ENCODE measurements at places on chromosomes 4 and X.

GRCh38 chrX:16212436-16212835 is 45.2 kb downstream of the MAGEB17 start:
- DNase-seq = no peak

DNA sequence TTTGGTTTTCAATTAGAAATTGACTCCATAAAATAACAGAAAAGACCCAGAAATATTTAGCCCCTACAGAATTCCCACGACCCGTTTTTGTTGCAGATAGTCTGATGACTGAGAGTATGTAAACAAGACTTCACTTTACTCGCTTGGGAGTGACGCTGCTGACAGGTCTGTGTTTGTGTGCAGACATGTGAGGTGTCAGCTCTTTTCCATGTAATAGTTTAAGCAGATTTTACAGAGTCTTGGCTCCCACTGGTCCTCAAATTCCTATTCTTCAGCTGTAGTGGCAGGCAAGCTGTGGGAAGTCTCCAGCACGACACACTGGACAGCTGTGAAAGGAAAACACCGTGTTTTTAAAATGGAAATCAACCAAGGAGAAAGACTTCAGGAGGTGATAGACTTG is 455.7 kb downstream of the GABRG1 start:
- DNase-seq = no peak

- DNase-seq = no peak
Measured at GRCh38 chr4:42607011-42607726, 49.7 kb downstream of the ATP8A1 start.

DNA sequence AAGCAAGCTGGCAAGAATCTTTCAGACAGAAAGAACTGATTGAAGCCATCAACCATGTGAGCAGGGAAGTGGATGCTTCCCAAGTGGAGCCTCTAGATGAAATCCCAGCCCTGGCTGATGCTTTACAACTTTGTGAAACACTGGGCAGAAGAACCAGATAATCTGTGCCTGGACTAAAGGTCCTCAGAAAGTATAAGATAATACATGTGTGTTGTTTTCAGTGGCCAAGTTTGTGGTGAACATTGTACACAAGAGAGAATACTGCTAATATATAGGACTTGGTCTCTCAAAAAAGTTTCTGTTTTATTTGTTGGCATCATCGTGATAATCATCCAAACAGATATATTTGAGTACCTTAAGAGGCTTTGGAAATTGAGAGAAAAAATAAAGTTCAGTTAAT is 1367.8 kb upstream of the IGFBP7 start:
- DNase-seq = no peak

GRCh38 chr4:16706251-16706650 is 192.2 kb downstream of the LDB2 start:
- no peak for DNase-seq

GRCh38 chr4:5863461-5864113 is 29.3 kb downstream of the CRMP1 start:
- DNase-seq = no peak

DNA sequence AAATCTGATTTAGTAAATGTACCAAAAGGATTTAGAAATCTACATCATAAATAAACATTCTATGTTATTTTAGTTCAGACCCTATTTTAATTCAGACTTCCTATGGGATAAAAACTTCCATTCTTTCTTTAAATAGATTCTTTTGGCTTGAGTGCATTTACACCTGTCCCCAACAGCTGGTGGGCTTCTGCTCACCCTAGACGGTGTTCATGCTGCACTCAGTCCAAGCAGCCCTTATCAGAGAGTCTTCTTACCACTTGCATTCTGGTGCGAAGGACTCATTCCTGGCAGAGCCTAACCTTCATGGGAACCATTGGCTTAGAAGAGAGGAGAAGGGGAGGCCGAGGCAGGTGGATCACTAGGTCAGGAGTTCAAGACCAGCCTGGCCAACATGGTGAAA is 57.3 kb downstream of the NPNT start:
- no peak for DNase-seq

GRCh38 chrX:134659761-134660160 is 1.5 kb upstream of the PLAC1 start:
- DNase-seq = no peak

- no peak for DNase-seq
Measured at GRCh38 chr4:186839122-186840037, 115.7 kb upstream of the FAT1 start.

DNA sequence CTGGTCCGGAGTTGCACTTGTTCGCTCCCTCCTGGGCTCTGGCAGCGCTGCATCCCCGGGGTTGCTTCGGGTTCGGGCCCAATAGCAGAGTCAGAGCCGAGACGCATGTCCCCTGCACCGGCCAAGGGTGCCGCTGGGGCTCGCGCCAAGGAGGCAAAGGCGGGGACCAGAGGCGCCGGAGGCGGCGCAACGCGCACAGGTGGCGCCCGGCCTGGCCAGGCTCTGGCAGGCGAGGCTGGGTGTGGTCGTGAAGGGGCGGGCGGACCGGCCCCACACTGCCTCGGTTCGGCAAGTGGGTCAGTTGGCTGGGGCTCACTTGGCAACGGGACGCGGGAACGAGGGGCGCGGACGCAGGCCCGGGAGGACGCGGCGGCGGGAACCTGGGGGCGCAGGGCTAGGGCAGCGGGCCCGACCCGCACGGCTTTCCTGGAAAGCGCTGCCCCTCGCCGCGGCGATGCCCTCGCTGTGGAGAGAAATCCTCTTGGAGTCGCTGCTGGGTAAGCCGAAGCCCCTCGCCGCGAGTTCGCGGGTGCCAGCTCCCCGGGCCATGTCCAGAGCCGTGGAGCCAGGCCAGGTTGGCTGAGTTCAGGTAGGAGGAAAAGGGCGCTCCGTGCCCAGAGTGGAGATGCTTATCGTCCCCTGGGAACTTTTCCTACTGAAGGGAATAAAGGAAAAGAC is at the start of gene CWH43:
Gene CWH43, plus strand, starts transcription at position 300 of the 678 bp plus-strand sequence. Its CDS starts 155 bp downstream, at position 455.
- peak; percentile 54 for DNase-seq

DNA sequence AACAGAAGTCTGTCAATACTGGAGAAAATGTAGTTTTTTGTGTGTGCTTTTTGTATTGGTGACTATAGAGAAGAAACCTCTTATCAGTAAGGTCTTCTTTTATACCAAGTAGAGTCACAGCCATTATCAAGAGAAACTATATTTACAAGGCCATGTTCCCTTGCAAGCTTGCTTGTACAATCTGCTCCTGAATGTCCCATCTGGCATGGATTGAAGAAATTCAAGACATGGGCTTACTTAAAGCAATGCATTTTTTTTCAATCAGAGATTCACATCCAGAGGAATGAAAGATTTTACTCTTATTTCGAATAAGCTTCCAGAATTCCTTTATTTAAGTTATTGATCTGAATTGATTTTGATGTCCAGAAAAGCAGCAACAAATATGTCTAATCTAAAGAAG is 537.3 kb upstream of the RPS6KA3 start:
- no peak for DNase-seq

GRCh38 chrX:48470833-48471118 is 716 bp upstream of the SLC38A5 start:
- no peak for DNase-seq

- no peak for DNase-seq
Measured at GRCh38 chr4:16581117-16581516, 317.3 kb downstream of the LDB2 start.

- DNase-seq = no peak
Measured at GRCh38 chrX:17552044-17552650, 177.1 kb downstream of the NHS start.

DNA sequence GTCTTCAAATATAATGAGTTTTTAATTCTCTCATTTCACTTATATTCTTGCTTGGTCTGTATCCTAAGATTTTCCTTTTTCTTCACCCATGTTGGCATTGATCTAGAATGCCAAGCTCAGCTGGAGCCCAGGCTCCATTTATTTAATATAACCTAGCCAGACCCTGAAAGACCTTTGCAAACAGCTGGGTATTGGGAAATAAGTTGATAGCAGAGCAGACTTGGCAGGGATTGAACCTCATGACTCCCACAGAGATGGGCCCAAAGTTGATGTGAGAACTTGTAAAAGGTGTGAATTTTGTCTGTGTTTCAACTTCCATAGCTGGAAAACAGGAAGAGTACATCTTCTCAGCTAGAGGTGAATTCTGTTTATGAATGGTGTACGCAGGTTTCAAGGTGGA is 59.5 kb downstream of the SH2D1A start:
- no peak for DNase-seq

- DNase-seq = no peak
Measured at GRCh38 chrX:110734894-110735541, 60.6 kb downstream of the CHRDL1 start.

GRCh38 chr4:187436251-187436650 is 559.3 kb upstream of the ZFP42 start:
- DNase-seq = no peak

DNA sequence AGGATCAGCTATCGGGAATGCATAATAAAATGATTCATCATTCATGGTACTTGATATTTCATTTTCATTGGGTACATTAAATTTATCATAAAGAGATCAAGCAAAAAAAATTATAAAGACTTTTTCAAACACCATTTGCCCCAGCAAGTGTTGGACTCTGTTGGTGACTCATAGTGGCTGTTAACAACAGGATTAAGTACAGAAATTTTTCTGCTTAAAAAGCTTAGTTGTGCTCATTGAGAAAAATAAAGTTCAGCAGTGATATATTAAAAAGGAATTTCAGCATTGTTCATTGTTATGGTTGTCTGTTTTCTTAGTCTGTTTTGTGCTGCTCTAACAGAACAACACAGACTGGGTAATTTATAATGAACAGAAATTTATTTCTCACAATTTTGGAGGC is 86.2 kb upstream of the PCDH10 start:
- no peak for DNase-seq

DNA sequence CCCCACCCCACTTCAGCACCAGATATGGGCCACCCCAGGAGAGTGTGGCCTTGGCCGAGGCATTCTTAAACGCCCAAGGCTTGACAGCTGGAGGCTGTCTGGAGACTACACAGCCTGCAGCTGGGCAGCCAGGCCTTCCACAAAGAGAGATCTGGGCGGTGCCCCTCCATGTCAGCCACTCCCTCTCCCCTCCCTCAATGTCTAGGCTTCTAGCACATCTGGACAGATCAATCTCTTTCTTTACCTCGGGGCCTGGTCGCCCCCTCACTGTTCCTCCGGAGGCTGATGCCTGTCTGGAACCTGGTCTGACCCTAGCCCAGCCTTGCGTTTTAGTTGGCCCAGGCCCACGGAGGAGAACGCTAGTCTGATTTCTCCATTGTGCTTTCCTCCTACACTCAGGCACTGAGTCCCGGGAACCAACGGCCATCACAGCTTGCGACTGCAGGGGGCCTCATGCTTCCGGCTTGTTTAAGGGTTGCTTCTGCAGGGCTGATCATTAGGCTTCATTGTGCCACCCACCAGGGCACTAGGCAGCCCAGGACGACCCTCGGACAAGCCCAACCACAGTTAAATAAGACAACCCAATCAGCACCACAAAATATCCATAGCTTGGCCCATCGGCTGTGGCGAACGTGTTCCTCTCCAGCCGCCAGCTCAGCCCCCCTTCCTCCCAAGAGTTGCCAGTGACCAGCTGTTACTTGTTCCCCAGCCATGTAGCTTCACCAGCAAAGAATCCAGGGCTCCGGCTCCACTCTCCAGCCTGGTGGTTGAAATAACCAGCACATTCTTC is 200.6 kb downstream of the BCOR start:
- DNase-seq = peak; percentile 66

GRCh38 chrX:19839770-19840254 is 47.6 kb downstream of the SH3KBP1 start:
- no peak for DNase-seq

- no peak for DNase-seq
Measured at GRCh38 chr4:20151436-20151835, 100.3 kb upstream of the SLIT2 start.

DNA sequence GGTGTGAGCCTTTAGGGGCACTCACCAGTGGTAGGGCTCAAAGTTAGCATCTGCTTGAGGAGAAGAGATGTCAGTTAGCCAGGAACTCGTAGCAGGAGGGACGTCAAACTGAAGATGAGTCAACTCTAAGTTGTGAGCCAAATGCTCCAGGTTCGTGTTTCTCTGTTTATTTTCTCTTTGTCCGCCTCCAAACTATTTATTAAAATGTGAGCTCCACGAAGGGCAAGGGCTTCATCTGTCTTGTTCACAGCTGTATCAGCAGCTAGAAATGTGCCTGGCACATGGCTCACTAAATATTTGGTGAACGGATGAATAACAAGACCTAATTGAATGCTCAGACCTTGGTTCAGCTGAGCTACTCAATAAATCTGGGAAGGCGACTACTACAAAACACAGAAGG is 248.9 kb downstream of the BCOR start:
- no peak for DNase-seq

DNA sequence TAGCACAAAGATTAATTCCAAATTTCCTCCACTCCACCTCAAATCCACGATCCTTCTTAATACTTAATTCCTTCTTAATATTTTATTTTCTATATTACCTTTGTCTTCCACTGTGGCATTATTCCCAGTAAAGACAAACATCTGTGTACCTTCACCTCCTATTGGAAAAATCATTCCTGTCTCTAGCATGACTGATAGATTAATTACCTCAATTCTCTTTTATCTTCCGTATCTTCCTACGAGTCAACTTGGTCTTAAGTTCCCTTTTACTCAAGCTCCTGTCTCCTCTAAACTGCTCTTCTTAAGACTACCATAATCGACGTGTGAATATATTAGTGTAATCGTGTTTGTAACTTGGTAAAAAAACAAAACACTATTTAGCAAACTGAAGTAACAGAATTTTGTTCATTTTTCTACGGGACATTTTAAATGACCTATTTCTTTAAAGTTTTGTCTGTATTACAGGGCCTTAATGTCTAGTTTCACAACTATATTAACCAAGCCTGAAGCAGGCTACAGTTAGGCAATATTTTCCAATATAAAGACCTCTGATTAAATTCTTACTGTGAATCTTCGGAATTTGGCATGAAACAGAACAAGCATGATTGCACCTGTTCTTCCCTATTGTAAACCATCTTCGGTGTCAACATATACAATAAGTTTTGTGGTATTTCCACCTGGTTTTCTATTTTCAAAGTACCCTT is 1.1 kb upstream of the USP38 start:
- DNase-seq = no peak

DNA sequence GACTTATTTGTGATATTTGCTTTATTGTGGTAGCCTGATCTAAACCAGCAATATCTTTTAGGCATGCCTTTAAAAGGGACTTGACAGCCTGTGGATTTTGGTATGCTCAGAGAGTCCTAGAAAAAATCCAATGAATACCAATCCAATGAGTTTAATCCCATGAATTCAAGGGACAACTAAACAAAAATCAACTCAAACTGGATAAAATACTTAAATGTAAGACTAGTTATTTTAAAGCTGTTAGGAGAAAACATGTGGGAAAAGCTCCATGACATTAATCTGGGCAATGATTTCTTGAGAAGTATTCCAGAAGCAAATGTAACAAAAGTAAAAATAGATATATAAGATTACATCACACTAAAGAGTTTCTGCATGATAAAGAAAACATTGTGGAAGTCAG is 711.5 kb upstream of the PITX2 start:
- DNase-seq = no peak

- no peak for DNase-seq
Measured at GRCh38 chr4:107818301-107818910, 6.3 kb upstream of the SGMS2 start.

DNA sequence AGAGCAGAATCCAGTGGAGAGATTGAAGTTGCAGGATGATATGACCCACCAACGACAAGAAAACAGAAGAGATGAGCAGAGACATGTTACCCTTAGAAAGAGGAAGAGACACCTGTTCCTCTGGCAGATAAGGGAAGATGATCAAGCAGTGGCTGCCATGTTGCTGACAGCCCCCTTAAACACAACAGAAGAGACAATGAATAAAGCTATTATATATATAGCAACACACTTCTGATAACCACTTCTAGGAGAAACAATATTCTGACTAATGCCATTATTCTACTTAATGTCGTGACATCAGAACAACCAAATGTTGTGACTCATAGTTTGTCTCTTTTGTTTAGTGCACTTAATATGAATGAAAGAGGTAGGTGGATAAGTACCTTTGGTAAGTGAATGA is 44.9 kb downstream of the SH3RF1 start:
- DNase-seq = no peak

Data from right kidney (tissue), 9 donors.